ENCODE measurements at places on chromosomes 11 and 22. TPM values are rescaled to one million over a fixed set of nuclear protein-coding genes. Genes with fewer than 3 reads are reported as not detected.
A peak's percentile ranks its signal among the peaks of the same experiment; 100 is the strongest.

DNA sequence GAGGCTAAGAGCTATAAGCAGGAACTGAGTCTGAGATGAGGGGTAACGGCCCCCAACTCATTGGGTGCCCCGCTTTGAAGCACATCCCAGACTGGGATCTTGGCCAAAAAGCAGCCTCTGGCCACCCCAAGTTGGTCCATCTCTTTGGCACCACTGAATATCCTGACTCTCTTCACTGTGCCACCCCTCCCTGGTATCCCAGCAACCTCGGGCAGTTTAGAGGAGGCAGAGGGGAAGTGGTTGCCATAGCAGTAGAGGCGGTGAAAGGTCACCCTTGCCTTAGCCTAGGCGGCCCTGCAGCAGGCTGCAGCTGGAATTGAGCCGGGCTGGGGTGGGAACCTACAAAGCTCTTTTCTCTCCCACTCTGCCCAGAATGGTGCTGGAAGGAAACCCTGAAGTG is 1.1 kb downstream of the PELI3 start:
- H3K27ac ChIP-seq: peak overlapping the region; percentile 87
- peaks cover 8% of the 10 kb centered on the region for H3K4me1 ChIP-seq
- H3K36me3 ChIP-seq: peaks cover 6% of the 10 kb centered on the region
- no peaks in the 10 kb centered on the region for H3K27me3 ChIP-seq

- H3K27me3 ChIP-seq: no peaks in the 10 kb centered on the region
- H3K4me1 ChIP-seq: peaks cover 19% of the 10 kb centered on the region
Measured at GRCh38 chr11:66958956-66959274, 732 bp upstream of the PC start.

GRCh38 chr11:84865791-84866535 is 761.2 kb downstream of the DLG2 start:
- H3K4me3 ChIP-seq: no peak overlapping the region
- no peaks in the 10 kb centered on the region for H3K4me1 ChIP-seq
- H3K27me3 ChIP-seq: no peaks in the 10 kb centered on the region
- no peak overlapping the region for H3K27ac ChIP-seq
- H3K36me3 ChIP-seq: no peaks in the 10 kb centered on the region
- no peak for DNase-seq

SCGB1A1 gene
- not detected for polyA plus RNA-seq

DNA sequence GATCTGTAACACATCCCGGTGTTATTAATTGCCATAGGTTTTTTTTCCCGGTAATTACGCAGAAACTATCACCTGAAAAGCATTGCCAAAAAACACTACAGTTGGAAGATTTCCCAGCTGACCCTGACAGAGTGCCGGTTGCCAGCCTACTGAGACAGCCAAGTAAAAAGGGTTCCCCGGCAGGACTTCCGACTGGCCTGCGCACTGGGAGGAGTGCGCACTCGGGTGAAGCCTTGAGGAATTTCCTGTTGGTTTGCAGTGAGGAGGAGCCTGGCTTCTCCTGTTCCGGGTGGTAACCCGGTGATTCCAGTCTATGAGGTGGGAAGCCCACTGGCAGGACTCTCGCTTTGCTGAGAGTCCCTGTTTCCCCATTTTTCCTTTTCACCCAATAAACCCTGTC is 52.1 kb downstream of the CNTF start:
- no peaks in the 10 kb centered on the region for H3K4me1 ChIP-seq
- H3K36me3 ChIP-seq: no peaks in the 10 kb centered on the region
- H3K27me3 ChIP-seq: no peaks in the 10 kb centered on the region
- DNase-seq: no peak

DNA sequence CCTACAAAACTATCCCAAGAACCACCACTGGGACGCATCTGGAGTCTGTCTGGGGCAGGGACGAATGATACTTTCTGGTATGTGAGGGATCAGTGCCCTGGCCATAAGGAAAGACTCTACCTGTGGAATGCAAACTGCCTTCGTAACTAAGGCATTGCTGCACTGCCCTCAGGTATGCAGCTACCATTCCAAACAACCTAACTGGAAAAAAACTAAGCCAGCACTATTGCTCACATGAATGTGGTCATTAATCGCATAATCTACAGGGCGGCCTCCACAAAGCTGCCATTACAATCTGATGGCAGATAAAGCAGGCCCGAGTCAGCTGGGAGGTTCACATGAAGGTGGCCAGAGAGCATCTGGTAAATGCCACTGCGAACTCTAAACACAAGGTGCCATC is 3.9 kb downstream of the PACSIN2 start:
- H3K4me3 ChIP-seq: no peak overlapping the region
- H3K27ac ChIP-seq: no peak overlapping the region
- H3K36me3 ChIP-seq: no peaks in the 10 kb centered on the region

- DNase-seq: no peak
- H3K27ac ChIP-seq: no peak overlapping the region
- no peak overlapping the region for H3K4me3 ChIP-seq
- no peaks in the 10 kb centered on the region for H3K36me3 ChIP-seq
- no peaks in the 10 kb centered on the region for H3K27me3 ChIP-seq
Measured at GRCh38 chr11:116697011-116697410, 75.8 kb downstream of the BUD13 start.

DNA sequence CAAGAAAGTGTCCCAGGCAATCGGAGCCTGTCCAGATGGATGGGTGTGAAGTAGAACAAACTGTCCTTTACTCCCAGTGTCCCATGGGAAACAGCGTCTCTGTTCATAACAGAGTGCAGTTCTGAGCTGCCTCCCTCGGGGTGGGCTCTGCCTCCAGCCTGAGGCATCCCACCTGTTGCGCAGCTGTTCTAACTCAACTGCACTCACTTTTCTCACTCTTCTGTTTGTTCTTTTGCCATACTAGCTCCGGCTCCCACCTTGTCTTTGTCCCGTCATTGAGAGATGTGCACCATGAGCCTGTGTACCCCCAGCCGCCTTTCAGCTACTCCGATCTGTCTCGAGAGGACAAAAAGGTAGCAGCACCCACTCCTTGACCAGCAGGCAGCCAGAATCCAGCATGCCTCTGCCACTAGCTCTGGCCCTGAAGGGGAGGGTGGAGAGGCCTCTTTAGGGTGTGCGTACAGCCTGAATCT is 20.7 kb upstream of the CDC42EP2 start:
- H3K27me3 ChIP-seq: no peaks in the 10 kb centered on the region
- no peak overlapping the region for H3K4me3 ChIP-seq
- H3K4me1 ChIP-seq: no peaks in the 10 kb centered on the region
- peaks cover 3% of the 10 kb centered on the region for H3K36me3 ChIP-seq
- no peak overlapping the region for H3K27ac ChIP-seq
- no peak for DNase-seq

DNA sequence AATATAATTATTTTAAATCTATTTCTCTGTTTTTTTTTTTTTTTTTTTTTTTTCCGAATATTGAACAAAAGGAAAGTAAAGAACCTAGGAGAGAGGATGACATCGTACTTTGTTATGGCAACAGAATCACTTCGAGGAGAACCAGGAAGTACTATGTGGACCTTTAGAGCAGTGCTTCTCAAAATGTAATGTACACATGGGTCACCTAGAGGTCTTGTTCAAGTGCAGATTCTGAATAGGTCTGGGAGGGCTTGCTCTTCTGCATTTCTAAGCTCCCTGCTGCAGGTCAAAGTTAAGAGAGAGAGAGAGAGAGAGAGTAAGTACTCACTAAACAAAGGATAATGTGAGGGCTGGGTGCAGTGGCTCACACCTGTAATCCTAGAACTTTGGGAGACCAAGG is 419.5 kb upstream of the TENM4 start:
- H3K27ac ChIP-seq: no peak overlapping the region
- no peaks in the 10 kb centered on the region for H3K4me1 ChIP-seq
- no peak overlapping the region for H3K4me3 ChIP-seq
- H3K36me3 ChIP-seq: no peaks in the 10 kb centered on the region
- DNase-seq: no peak

DNA sequence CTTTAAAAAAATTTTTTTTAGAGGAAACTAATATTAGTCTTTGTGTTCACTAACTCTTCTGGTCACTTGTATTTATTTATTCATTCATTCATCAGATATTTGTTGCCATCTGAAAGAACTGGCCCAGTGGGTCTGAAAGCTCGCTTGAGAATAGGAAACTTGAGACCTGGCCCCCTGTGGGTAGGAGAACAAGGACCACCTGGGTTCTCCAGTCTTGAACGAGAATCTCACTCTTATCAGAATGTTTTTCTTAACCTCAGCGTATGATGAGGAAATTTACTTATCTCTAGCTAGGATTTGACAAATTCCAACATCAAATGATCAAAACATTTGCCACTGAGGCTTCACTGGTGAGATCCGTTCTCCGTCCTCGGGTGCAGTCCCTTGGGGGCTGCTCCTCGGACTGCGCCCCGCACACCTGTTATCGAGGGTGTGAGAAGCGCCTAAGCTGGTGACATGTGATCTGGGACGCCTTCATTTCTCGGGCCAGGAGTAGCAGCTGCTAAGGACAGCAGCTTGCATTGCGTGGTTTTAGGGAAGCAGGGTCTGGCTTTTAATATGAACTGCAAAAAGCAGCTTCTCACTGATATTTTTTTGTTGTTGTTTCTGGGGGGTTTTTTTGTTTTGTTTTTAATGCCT is 6.3 kb downstream of the C22orf31 start:
- no peaks in the 10 kb centered on the region for H3K36me3 ChIP-seq
- H3K27me3 ChIP-seq: no peaks in the 10 kb centered on the region
- no peak overlapping the region for H3K27ac ChIP-seq
- H3K4me1 ChIP-seq: no peaks in the 10 kb centered on the region
- no peak for DNase-seq

DNA sequence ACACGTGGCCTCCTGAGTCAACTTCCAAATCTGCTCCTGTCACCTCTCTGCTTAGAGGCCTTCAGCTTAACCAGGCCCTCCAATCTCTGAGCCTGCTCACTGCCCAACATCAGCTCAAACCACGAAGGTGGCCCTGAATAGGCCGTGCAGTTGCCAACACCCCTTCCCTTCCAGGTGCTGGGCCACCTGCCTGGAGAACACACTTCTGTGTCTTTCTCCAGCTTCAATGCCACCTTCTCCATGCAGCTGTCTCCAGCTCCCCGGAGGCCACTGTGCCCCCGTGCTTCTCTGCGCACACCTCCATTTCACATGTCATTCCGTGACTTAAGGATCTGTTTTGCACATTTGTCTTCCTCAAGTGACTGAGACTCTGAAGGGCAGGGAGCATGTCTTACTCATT is 5.3 kb downstream of the RELA start:
- no peak overlapping the region for H3K27ac ChIP-seq
- H3K36me3 ChIP-seq: peaks cover 81% of the 10 kb centered on the region
- peaks cover 34% of the 10 kb centered on the region for H3K4me1 ChIP-seq
- no peak overlapping the region for H3K4me3 ChIP-seq

DNA sequence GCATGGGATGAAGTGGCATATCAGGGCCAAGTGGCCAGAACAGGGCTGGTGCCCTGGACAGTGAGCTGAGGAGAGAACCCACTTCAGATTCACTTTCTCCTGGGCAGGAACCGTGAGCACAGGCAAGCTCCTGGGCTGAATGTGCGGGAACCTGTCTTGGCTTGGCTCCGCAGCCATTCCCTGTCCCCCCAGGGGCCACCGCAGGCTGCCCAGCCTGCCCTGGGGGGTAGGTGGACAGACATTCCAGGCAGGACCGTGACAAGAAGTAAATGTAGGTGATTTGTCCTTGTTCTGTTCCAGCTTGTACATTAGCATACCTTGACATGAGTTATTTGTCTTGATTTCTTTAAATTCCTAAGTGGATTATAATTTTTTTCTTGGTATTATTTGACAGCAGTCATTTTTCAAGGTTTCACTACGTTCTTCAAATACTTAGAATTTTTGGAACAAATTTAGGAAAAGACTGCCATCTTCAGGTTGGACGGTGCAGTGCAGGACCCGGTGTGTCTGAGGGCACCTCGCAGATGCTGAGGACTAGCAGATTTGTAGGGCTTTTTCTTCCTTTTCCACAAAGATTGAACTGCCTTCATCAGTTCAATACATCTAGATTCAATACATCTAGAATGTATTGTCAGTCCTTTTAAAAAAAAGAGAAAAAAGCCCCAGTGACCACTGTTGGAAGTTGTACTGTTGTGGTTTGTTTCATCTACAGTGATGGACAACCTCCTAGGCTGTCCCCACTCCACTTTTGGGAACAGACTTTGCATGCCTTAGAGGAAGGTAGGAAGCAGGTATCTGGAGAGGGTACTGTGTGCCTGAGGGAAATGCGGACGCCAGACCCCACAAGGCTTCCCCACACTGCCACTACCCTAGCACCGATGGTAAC is 115.1 kb upstream of the RASSF10 start:
- no peaks in the 10 kb centered on the region for H3K4me1 ChIP-seq
- H3K27me3 ChIP-seq: no peaks in the 10 kb centered on the region
- H3K36me3 ChIP-seq: no peaks in the 10 kb centered on the region
- H3K27ac ChIP-seq: no peak overlapping the region

DNA sequence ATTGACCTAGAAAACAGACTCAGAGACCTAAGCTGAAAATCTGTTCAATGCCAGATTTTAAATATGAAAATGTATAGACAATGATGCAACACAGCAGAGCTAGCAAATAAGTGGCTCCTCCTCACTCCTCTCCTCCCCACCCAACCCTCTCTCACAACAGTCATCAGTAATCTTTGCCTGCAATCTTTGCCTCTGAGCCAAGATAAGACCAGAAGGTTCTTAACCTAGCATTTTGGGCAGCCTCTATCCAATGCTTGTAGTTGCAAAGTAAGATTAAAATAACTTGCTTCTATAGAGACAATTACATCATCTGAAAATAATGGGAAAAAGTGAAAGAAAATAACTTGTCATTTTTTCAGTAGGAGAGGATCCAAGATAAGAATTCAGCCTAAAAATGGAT is 117.3 kb downstream of the PARVA start:
- H3K36me3 ChIP-seq: no peaks in the 10 kb centered on the region
- no peaks in the 10 kb centered on the region for H3K27me3 ChIP-seq
- H3K27ac ChIP-seq: no peak overlapping the region
- no peak for DNase-seq
- H3K4me1 ChIP-seq: no peaks in the 10 kb centered on the region

DNA sequence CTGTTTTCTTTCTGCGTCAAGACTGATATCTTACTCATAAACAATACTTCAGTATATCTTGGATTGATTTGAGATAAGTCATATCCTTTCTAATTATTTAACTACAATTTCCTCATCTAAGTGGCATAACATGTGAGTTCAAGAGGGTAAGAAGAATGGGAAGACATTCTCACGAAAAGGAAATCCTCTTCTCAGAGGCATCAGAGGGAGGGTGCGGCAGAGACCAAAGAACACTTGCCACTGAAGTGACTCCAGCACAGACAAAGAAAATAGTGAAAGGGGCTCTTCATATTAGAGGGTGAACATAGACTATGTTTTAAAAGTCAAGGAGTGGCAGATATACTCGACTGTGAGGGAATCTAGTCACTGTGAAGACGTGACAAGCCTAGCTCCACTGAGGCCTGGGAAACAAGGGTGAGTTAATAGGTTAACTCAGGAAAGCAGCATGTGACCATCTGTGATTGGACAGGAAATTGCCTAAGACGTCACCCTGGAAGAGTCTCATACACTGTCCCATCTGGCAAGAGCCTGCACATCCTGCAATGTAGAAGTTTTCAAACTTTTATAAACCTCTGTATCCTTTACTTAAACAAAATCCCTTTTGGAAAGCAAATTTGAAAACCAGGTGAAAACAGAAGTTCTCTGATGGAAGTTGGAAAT is 1.9 kb upstream of the MMP1 start:
- no peak for DNase-seq
- no peaks in the 10 kb centered on the region for H3K27me3 ChIP-seq
- no peaks in the 10 kb centered on the region for H3K36me3 ChIP-seq
- H3K4me3 ChIP-seq: no peak overlapping the region

TYR gene
- polyA plus RNA-seq: not detected
